ENCODE measurements at places on chromosomes 5 and 9.

- no peak for DNase-seq
These were observed 1076.7 kb downstream of the CDH12 start for GRCh38 chr5:21776466-21776865.

- peak; percentile 41 for DNase-seq
These were observed 119.5 kb upstream of the MTAP start for GRCh38 chr9:21682981-21683380.

DNA sequence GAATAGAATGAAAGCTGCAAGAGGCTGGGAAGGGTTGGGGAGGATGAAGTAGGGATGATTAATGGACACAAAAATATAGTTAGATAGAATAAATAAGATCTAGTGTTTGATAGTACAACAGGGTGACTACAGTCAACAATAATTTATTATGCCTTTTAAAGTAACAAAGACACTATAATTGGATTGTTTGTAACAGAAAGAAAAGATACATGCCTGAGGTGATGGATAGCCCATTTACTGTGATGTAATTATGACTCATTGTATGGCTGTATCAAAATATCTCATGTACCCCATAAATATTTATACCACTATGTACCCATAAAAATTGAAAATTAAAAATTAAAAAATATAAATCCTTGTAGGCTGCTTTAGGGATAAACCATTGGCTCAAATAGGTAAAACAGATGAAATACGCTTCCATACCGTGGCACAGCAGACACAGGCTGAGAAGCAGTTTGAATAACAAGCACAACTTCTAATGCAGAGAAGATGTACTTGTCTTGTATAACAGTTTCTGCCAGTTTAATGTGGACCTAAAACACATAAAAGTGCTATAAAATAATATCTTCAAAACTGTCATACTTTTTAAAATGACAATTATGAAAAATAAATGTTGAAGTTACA lies 34.9 kb downstream of the APBA1 start:
- no peak for DNase-seq

DNA sequence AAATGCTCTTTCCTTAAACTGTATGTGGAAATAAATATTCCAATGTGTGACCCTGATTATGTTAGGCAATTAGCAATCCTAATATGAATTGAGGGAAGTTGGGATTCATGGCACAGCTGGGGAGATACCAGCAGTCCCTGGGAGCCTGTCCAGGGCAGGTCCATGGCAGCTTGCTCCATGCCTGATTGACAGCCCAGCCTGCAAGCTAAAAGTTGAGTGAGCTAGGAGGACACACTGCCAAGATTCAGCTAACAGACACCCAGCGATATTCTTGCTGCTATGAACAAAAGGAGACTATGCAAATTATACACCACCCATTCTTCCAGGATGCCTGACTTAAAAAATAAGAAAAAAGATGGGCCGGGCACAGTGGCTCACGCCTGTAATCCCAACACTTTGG lies 6.2 kb downstream of the TGFBI start:
- no peak for DNase-seq

- no peak for DNase-seq
These were observed 7.0 kb upstream of the FBXO4 start for GRCh38 chr5:41918105-41918504.

- no peak for DNase-seq
These were observed 197.5 kb downstream of the CDK5RAP2 start for GRCh38 chr9:120382453-120382852.

DNA sequence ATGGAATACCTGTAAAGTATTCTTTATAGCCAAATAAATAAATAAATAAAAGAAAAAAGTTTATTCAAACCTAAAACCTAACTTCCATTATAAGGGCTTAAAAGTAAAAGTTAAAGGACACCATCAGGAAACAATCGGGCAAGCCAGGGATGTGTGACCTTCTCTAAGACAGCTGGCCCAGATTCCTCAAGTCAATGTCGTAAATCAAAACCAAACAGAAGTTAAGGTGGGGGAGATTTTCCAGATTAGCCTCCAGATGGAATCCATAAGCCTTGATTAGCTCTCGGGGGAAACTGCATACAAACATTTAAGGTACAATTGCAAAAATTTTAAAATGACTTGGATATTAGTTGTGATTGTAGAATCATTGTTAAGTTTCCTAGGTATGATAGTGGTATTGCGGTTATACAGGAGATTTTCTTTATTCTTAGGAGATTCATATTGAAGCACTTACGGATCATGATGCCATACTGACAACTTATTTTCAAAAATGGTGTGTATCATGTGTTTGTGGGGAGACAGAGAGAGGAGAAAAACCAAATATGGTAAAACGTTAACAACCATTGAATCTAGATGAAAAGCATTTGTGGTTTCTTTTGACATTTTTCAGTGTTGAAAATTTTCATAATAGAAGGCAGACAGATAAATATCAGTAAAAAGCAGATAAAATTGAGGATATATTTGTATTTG lies 21.5 kb upstream of the MGAT1 start:
- DNase-seq: no peak

GRCh38 chr5:157446412-157446935 lies 13.5 kb upstream of the NIPAL4 start:
- DNase-seq: peak; percentile 76

DNA sequence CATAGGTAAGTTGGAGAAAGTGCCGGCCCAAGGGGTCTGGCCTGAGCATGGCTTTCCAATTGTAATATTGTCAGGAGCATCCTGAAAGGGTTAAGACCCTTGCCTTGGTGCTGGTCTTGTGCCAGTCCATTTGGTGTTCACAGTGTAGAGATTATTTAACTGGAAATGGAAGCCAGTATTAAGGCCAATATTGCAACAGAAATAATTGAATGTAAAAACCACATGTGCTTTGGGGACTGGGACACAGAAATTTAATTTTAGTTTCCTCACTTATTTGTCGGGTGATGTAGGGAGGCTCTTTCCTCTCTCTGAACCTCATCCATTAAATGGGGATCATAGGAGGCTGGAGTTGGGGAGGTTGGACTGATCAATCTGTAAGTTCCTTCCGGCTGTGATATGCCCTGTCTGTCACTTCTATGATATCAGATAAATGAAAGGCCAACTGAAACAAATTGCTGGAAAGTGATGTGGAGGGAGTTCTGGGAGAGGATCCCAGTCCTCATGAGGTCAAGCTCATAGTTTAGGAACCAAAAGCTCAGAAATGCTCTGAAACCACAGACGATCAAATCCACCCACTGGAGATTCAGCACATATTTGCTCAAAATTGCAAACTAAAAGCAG lies 54.8 kb upstream of the COL15A1 start:
- no peak for DNase-seq

DNA sequence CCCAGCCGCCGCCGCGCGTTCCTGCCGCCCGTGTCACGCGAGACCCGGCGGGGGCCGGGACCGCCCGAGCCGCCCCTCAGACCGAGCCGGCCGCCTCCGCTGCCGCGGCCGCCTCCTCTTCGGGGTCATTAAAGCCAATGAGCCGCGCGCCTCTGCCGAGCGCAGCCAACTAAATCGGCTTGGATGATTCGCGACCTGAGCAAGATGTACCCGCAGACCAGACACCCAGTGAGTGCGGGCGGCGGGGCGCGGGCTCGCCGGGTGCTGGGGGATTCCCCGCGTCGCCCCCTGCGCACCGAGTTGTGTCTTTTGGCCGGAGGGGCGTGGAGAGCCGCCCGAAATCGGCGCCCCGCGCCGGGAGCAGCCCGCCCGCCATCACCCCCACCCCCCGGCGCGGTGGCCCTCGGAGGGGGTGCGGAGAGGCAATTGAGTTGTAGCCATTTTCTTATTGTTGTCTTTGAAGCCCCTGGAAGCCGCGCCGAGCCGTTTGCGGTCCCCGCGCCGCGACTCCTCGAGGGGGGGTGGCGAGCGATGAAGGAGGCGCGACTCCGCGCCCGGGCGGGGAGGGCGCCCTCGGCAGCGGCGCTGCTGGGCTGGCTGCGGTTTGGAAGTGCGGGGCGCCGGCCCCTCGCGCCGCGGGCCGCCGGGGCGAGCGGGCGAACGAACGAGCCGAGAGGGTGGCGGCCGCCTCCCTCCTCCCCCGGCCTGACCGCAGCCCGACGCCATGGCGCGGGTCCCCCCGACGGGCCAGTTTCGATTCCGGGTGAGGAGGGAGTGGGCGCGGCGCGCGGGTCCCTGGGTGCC lies 1.0 kb downstream of the TLE4 start:
- DNase-seq: peak; percentile 64

- no peak for DNase-seq
These were observed 27.9 kb upstream of the ALDH1A1 start for GRCh38 chr9:72980600-72981265.

GRCh38 chr5:55860288-55860687 lies 9.1 kb downstream of the IL31RA start:
- DNase-seq: no peak

DNA sequence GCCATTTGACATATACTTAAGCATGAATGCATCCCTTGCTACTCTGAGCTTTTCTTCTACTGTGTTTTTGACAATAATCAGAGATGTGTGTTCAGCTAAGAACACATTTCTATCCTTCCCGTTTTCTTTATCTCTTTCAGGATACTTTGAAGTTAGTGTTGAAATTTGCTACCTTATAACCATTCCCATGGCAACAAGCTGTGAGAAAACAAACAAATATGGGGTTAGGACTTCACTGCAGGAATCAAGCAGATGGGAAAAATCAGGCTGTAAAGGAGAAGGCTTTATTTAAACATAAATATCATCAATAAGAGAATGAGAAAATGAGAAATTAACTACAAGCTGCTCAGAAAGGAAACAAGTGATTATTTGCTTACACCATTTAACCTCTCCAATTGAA lies 35.2 kb downstream of the ZCCHC9 start:
- no peak for DNase-seq

GRCh38 chr9:116647515-116647809 lies 39.6 kb upstream of the TRIM32 start:
- no peak for DNase-seq

DNA sequence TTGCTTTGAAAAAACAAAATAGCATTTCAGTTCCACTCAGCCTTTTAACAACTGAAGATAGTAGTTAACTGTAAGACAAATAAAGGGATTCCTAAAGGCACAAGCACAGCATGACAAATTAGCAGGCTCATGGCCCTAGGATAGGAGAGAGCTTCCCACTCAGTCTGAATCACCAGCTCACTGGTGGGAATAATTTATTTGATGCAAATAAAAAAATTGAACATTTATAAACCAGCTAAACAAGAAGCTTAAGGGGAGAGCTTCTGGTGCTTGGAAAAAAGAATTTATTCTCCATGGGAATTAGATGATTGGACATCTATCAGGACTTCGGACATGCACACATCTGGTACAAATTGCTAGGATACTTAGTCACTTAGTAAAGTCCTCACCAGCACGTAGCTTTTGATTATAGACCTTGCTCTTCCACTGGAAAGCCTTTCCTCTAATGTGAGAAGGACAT lies 294.1 kb upstream of the TNC start:
- DNase-seq: no peak

- DNase-seq: no peak
These were observed 61.9 kb downstream of the IRX1 start for GRCh38 chr5:3657364-3658022.

DNA sequence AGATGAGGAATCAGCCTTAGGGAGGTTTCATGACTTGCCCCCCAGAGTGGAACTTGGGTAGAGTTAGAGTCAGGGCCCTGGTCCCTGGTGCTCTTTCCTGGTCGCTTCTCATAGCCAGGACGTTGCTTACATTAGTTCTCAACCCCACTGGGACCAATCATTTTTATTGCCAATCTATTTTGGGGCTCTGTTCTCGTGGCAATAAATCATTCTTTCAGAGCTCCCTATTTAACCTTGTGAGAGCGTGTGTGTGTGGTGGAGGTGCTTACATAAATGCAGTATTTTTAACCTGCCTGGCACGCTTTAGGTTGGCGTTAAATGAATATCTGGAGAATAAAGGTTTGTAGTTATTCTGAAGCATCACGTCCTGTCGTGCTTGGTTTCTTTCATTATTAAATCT lies 4.1 kb downstream of the TRIO start:
- no peak for DNase-seq

GRCh38 chr5:102481054-102481715 lies 17.6 kb downstream of the SLCO6A1 start:
- DNase-seq: peak; percentile 2

DNA sequence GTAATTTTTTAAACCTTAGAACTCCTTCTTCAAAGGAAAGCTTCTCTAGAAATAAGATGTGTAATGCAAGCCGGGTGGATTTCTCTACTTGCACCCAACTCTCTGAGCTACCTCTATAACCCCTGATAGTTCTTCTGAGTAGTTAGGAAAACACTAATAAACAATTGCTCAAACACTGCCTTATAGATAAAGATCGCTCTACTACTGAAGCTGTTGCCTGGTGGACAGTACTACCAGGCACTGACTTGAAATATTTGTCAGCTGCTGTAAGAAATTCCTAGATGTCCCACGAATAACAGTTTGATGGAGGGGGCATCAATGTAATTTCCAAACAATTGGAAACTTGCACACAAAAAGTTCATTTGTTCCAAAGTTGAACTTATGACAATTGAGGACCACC lies 42.0 kb downstream of the NR3C1 start:
- no peak for DNase-seq

DNA sequence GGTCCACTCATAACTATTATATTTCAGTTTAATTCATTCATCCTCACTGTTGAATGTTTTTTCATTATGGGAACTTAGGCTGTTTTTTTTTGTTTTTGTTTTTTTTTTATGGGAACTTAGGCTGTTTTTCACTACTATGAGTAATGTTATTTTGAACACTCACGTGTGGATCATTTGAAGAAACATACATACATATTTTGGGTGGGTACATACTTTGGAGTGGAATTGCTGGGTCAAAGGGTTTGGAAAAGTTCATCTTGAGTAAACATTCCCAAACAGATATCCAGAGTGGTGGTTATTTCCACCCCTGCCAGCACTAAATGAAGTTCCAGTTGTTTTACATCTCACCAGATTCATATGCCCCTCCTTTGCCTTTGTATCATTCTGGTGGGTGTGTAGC lies 584.4 kb downstream of the PSAT1 start:
- DNase-seq: no peak

DNA sequence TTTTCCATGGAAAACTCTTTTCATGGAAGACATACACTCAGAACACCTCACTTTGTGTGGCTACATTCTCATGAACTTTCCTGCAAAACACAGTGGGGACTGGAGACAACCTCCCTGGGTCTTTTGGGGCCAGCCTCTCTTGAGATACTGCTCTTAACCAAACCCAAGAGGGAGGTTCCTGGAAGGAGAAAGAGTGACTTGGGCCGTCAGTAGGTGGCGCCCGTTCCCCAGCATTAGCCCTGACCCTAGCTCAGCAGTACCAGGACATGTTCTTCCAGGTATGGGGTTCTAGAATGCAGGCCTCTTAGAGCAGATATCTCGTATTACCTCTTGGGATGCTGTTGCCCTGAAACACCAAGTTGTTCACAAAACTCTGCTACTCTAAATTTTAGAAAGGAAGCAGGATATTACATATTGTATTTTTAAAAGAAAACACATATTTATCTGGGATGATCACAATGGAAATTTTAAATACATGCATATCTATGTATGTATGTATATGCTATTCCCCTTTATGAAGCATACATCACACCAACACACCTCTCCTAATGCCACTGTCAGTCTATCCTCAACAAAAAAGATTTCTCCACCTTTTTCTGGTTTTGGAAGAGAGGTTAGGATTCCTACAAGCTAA lies 15.8 kb upstream of the GLIS3 start:
- peak; percentile 88 for DNase-seq
